ENCODE measurements at places on chromosomes 7 and 10.

- no peak for DNase-seq
These were observed 21.6 kb downstream of the TBATA start for GRCh38 chr10:70763567-70763966.

- no peak for DNase-seq
These were observed 13.2 kb upstream of the EN2 start for GRCh38 chr7:155444746-155445145.

DNA sequence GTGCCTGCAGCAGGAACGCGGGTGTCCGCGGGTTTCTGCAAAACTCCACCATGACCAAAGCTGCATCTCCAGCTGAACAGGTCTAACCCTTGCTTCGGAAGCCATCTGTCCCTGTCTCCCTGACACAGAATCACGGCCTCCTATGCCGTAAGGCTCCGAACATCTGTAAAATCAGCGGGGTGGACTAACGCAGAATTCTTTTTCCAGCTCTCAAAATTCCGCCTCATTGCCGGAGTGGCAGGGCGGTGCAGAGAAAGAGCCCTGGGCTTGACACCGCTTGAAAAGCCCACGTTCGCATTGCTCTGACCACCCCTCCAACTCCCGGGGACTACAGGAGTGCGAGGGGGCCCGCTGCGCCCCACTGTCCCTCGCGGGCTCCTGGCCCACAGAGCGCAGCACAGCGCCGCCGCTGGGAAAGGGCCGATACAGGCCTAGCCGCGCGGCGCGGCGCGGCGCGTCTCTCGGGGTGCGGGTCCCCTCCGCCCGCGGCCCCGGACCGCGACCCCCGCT, 409 bp downstream of the DNMBP start:
- no peak for DNase-seq

DNA sequence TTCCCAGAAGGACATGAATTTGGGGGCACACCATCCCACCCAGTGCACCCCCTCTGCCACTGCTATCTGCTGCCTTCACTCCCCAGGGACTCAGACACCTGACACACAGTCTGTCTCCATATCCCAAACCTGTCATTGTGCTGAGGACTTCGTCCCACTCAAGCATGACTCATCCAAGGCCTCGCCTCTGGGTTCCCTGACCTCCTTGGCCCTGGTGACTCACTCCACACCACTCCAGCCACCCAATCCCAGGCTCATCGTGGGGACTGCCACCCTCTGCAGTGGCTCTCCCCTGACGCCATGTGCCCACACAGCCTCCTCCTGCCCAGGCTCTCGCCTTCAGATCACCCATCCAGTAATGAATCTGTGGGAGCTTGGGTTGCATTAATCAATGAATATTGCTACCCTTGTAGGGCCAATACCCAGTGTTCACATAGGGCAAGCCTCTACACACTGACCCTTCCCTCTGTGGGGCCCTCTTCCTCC, 6.6 kb upstream of the INSIG1 start:
- DNase-seq, result no peak

DNA sequence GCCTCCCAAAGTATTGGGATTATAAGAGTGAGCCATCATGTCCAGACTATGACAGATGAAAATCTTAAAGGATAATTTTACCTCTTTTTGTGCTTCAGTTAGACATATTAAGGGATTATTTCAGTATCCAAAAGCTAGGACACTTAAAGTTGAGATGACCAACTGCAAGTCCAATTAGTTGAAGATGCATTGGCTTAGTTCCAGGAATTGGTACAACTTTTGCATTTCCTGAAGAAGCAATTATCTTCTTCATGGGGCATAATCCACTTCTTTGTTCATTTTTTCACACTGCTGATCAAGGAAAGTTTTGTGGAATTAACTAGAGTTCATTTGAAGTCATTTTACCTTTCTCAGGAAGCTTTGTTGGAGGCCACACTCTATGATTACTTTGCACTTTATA, 72.0 kb upstream of the HECW1 start:
- DNase-seq, result no peak

DNA sequence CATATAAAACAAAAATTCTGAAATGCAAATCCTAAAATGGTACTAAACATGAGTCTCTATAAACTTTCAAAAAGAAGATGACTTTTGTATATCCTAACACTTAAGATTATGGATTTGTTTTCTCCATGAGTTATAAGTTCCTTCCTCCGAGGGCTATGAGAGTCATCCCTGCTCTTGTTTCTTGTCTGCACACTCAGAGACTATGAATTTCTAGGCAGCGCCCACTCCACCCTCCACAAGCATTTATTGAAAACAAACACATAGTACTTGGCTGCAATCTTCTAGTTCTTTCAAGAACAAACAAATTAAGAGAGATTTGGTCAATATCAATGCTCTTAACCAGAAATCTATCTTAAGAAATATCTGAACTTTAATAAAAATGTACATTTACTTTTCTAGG, 211.7 kb downstream of the DKK1 start:
- no peak for DNase-seq

- DNase-seq, result no peak
These were observed 49.5 kb downstream of the ASAH2B start for GRCh38 chr10:50788951-50789945.

DNA sequence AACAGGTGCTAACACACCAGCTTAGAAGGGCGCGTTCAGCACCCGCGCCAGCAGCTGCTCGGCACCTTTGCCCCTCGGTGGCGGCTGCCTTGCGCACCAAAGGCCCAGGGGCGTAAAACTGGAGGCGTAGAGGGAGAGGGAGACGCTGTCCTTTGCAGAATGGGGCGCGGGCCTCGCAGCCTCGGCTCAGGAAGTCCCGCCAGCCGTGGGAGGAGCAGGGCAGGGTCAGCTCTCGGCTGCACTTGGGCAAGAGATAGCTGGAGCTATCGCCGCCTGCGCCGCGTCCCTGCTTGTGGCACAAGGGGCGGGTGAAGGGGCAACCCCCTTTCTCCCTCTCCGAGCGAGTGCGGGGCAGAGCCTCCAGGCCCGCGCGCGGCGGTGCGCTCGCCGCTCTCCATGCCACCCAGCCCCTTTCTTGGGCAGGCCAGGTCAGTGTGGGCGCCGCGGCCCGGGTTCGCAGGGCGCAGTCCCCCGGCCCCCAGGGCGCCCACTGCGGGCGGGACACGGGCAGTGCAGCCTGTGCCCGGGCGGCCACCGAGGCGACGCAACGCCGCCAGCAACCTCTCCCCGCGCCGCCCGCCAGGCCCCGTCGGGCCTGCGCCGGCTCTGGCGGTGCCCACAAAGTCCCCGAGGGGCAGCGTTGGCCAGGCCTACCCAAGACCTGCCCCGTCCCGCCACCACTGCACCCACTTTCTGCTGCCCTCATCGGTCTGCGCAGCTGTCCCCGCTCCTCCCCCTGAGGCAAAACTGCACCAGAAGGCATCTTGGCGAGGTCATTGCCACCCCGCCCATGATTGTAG, 4.1 kb downstream of the NEUROD6 start:
- no peak for DNase-seq

- DNase-seq, result no peak
These were observed 38.5 kb downstream of the MCMBP start for GRCh38 chr10:119834188-119834587.

DNA sequence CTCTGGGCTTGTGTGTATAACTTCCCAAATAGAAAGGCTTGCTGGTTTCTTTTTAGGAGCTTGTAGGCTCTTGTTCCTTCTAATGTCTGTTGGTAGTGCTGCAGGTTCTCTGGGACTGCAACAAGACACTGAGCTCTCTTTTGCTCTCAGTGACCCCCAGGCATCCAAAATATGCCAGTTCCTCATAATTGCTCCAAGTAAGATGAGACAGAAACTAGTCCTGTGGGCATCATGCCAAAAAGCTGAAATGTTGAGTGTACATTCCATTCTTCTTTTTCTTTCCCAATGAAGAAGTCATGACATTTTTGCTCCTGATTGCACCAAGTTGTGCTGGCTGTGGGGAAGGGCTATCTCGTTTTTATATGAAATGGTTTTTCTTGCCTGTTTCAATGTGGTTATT, 7.1 kb upstream of the BTBD16 start:
- no peak for DNase-seq

DNA sequence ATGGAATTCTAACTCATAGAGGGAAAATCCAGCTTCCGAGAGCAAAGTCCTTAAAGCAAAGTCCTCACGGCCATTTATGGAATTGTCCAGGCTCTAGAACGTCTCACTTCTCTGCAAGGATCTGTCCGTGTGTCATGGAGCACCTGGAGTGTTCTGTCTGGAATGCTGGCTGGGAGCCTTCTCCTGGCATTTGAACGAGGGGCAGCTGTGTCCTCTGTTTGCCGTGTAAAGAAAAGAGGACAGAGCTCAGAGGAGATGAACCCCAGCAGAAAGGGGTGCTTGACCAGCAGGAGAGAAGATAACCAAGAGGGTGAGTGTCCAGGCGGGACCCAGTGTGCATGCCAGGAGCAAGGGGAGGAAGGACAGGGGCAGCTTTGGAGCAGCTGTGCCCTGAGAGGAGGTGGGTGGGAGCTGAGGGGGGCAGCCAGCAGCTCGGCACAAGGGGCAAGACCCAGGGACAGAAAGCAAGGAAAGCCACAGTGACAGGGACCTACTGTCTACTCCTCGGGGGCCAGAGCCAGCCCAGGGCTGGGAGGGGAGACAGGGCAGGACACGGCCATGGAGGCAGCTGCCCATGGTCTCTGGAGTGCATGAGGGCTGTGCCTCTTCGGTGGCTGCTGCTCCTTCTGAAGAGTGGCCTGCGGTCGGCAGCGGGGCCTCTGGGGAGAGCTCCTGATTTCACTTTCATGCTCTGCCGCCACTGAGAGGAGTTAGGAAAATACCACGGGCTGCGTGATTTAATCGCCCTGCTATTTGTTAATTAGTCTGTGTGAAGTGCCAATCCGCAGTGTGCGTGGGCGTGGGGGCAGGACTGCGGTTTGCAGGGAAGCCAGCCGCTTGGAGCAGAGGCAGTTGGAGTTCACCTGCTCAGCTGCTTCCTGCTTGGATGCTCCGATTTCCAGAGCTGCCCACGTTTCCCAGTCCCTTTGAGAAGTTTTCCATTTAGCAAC, 149.3 kb upstream of the SHH start:
- DNase-seq, result no peak

DNA sequence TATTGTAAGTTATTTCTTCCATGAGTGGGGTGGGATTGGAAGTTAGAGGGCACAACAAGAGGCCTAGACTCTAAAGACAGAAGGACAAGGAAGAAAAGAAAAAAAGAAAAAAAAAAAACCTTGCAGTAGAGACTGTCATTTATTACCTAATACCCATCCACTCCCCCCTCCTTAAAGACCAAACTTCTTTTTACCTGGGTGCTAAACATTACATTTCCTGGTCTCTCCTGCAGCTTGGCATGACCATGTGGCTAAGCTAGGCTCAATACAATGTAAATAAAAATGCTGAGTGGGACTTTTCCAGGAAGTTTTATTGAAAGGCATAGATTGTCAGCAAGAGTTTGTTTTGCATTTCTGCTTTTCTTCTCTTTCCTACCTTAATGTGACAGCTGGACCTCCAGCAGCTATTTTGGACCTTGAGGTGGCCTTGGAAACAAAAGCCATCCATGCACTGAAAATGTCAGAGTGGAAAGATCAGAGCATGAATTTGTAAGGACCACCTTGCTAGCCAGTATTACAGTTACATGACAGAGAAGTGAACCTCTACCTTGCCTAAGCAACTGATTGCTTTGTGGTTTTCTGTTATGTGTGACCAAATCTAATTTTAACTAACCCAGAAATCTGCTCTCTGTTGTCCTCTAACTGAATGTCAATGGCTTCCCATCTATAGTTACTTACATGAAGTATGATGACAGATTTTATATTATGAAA, 81.3 kb upstream of the SFMBT2 start:
- DNase-seq, result no peak

GRCh38 chr7:139603896-139604295, 80.4 kb downstream of the CLEC2L start:
- DNase-seq, result no peak

- no peak for DNase-seq
These were observed 733 bp upstream of the ARL5B start for GRCh38 chr10:18658271-18659124.

DNA sequence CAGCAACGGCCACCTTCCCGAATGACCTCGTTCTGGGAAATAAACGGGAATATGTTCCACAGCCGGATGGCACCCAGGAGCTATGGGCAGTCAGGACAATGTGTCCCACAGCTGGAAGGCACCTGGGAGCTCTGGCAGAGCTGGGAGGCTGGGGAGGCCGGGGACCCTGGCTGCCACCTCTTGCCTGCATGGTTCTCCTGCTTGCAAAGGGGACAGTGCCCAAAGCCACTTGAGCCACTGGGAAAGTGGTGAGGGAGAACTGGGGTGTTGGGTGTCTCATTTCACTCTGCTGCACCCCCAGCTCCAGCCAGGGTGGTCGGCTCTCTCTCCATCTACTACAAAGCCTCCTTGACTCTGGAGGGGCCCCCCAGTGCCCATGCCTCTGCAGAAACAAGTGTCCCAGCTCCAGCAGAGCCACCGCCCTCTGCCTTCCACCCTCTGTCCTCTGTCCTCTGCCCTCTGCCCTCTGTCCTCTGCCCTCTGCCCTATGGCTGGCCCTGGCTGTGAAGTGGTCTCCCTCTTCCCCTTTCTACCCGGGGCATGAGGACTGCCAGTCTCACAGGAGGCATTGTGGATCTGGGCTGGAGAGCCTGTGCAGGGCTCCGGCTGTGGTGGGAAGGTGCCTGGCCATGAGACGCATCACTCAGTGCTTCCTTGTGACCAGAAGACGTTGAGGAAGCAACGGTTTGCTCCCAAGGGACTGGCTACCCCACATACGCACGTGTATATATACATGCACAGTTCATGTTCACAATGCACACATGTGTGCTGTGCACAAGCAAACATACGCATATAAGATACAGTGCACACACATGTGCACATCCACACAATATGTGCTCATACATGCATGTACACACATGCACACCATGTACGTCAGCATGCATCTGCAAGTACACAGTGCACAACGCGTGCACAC, 21.5 kb upstream of the INPP5A start:
- no peak for DNase-seq

- no peak for DNase-seq
These were observed 97.7 kb upstream of the FEZF1 start for GRCh38 chr7:122402235-122402634.

- no peak for DNase-seq
These were observed 36.4 kb downstream of the VCL start for GRCh38 chr10:74034301-74034700.

DNA sequence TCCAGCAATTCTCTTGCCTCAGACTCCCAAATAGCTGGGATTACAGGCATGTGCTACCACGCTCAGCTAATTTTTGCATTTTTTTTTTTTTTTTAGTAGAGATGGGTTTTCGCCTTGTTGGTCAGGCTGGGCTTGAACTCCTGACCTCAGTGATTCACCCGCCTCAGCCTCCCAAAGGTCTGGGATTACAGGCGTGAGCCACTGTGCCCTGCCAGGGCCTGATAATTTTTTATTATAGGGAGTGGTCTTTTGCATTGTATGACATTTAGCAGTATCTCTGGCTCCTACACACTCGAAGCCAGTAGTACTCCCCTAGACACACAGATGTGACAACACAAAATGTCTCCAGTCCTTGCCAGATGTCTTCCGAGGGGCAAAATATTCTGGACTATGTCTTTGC, 124.0 kb downstream of the DKK1 start:
- DNase-seq, result no peak
